H9 (cell line): ENCODE measurements at places on chromosomes 6 and 20.

DNA sequence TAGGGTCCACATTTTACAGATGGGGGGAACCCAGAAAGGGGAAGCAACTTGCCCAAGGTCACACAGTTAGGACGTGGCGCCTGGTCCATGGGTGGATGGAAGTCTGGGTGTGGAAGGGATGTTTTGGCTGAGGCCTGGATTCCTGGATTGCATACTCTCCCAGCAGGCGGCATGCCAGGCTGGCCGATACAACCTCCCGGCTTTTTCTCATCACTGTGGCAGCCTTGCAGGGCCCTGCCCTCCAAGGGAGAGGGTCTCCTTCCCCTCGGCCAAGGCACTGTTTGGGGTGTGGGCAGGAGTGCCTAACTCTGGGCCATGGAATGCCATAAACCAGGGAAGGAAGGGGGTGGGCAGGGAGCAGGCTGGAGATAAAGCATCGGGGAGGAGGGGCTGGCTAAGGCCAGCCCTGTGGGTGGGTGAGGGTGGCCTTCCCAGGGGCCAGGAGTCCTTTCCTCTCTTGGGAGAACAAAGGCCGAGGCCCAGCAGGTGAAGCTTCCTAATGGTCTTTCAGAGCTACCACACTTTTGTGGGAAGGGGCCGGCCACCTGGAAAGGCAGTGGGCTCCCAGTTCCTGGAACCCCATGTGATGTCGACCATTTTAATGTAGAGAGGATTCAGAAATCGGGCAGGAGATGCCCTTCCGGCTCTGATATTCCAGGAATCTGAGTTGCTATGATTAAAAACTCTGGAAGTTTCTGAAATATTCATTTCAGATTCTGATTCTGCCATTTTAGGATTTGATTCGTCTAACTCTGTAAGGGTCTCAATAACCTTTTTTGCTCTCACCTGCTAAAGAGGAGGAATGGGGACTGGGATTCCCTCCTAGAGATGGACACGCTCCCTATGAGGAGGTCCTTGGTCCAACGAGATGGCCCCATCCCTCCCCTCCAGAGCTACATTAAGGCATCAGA, 4.2 kb downstream of the FOXS1 start:
- DNase-seq = no peak

DNA sequence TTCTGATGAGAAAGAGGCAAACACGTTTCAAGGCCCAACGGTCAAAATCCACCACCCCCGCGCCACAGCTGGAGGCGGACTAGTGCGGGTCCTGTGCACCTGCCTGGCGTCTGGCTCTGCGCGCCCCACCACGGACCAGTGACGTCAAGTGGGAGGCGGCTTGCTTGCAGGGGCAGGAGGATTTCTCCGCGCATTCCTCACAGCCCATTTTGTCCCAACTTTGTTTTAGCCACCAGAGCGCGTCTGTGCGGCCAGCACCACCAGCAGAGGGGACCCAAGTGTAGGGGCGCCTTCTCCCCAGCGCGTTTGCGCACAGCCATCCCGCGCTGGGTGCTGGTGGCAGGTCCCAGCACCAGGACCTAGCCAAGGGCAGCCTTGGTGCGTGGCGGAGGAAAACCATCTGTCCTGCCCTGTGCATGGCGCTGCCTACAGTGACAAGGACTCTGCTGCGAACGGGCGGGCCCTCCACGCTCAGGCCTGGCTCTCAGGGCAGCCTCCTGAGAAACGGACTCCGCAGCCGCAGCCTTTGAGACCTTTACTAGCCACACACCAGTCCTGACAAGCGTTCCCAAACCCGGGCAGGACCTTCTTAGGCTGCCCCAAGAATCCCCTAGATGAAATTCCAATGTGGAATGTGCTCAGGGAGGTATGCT, 194.8 kb upstream of the EXOC2 start:
- DNase-seq = peak; percentile 39

DNA sequence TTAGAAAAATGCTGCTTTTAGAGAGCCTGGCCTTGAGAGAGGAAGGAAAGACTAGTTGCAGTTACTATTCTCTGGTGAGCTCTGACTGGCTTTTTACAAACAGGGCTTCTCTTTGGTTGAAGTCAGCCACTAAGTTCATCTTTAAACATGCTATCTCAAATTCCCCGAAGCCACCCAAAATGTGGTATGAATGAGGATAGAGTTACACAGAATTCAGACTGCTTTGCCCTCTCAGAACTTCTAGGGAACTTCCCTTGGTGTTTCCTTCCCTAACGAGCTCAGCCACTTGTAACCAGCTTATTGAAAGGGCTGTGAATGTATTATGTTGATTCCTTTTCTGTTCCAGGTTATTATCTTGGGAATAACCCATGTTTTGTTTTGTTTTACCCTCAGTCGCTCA, 73.5 kb downstream of the EFHC1 start:
- DNase-seq = no peak

- DNase-seq = no peak
Measured at GRCh38 chr6:98880486-98880885, 46.1 kb downstream of the POU3F2 start.

DNA sequence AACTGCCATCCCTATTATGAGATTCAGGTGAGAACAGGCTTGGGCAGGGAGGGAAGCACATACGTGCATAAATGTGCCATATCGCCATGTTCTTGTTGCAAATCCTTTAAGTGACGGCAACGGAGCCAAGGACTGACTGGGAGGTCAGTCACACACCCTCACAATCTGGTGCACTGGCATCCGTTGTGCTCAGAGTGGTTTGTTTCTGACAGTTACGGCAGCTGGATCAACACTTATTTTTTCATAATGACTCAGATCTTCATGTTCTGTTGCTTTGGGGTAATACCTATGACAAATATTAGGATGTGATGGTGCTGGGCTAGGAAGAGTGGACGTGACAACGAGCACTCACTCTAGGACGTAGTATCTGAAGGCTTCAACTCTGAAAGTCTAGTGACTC, 56.2 kb upstream of the PREP start:
- no peak for DNase-seq
